Activated naive CD4-positive, alpha-beta T cell (primary cell): ENCODE measurements at places on chromosomes 16 and 17.

DNA sequence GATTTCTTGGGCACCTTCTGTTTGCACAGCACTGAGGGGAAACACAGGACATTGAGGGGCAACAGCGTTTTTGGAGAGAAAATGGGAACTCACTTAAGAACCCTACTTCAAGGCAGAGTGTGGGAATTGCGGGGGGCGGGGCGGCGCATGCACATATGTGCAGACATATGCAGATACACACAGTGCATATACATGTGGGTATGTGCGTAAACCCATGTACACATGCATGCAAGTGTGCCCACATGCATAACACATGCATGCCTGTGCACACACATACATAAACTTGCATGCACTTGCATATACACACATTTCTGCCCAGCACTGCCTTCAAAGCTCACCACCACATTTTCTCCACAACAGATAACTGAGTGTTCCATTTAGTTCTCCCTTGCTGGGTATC lies 32.4 kb downstream of the NLRC5 start:
- DNase-seq, result no peak

- DNase-seq, result no peak
These were observed 27.8 kb downstream of the MARCHF10 start for GRCh38 chr17:62780269-62780668.

- DNase-seq, result no peak
These were observed 38.3 kb downstream of the CDK5R1 start for GRCh38 chr17:32525122-32525521.

GRCh38 chr16:85064186-85064585 lies 36.6 kb downstream of the KIAA0513 start:
- DNase-seq, result no peak

DNA sequence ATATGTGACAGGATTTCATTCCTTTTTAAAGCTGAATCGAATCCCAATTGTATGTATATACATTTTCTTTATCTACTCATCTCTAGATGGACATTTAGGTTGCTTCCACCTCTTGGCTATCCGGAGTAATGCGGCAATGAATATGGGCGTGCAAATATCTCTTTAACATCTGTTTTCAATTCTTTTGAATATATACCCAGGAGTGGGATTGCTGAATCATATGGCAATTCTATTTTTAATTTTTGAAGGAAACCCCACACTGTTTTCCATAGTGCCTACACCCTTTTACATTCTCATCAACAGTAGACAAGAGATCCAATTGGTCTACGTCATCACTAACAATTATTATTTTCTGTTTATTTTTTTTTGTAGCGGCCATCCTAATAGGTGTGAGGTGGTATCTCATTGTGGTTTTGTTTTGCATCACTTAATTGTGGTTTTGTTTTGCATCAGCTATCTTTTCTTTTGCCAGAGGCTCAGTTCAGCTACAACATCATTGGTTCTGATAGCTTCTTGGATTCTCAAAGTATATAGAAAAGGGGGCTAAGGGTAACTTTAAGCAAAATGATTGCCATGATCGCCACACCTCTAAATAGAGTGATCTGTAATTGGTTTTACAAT lies 25.6 kb upstream of the MAP2K6 start:
- DNase-seq, result no peak

GRCh38 chr17:59361916-59362810 lies 30.7 kb downstream of the YPEL2 start:
- no peak for DNase-seq

- DNase-seq, result no peak
These were observed 33.9 kb downstream of the STXBP4 start for GRCh38 chr17:55002458-55002857.

DNA sequence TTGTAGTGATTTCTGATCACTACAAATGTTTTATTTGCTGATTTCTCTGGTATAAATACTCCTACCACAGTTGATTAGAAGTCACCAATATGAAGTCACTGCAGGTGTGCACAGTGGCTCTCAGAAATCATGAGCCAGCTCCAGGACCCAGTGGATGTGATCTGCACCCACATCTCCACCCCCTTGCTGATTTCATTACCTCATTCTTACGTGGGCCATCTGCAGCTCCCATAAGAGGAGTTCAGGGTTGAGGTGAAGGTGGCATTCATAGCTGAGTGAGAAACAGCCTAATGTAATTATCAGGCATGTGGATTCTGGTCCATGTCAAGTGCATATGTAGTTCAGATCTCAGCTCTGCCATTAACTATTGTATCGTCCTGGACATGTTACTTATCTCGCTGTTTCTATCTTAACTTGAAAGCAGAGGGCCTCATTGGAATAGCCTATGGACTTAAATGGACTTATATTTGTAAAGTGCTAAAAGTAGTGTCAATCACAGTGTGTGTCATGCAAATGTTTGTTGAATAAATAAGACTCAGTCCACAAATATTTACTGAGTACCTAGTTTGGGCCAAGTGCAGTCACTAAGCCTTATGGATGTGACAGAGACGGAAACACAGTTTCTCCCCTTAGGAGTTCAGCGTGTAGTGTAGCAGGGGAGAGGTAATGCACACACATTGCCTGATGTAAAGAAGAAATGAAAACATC lies 40.7 kb upstream of the ZKSCAN2 start:
- DNase-seq, result no peak

GRCh38 chr17:63647065-63647725 lies 25.0 kb downstream of the MAP3K3 start:
- no peak for DNase-seq

DNA sequence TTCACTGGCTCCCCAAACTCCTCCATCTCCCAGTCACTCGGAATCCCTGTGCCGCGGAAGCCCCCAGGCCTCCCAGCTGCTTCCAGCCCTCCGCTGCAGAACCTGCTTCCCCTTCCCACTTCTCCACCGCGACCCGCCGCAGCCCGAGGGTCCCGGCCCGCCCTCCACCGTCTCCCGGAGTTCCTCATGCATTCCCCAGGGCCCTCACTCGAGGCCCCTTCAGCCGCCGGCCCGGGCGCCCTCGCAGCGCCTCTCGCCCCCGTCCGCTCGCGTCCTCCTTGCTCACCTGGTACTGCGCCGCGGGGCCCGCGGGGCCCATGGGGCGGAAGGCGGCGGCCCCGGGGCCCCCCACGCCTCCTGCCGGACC lies 329 bp downstream of the SMARCD2 start:
- DNase-seq, result no peak

DNA sequence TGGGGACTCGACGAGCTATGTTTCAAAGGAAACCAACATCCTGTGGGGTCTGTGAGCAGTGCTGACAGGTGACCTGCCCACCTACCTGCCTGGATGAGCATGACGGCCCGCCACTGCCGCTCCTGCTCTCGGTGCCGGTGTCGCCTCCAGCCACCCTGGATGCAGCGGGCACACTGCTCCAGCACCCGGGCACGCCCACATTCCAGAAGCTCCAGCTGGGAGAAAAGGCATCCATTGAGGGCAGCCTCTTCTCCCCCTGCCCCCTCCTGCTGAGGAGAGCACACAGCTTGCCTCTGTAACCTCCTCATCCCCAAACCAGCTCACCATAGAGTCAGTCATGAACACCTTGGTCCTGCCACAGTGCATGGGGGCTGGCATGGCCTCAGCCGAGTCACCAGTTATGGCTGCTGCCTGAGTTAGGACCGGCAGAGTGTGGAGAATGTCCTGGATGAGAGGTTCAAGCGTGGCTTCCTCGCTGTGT lies 14.3 kb downstream of the ZNHIT3 start:
- no peak for DNase-seq
